Activated B cell treated with CpG ODN at 0.5 μM for 24 hours (primary cell): ENCODE measurements at places on chromosomes 6 and 20. TPM values are rescaled to one million over a fixed set of nuclear protein-coding genes. Genes with fewer than 3 reads are reported as not detected.
A peak's percentile ranks its signal among the peaks of the same experiment; 100 is the strongest.

GRCh38 chr20:4956200-4956810 lies 45.0 kb downstream of the SLC23A2 start:
- H3K36me3 ChIP-seq = peaks cover 13% of the 10 kb centered on the region
- H3K4me3 ChIP-seq = no peak overlapping the region
- DNase-seq = no peak
- peak overlapping the region; percentile 18 for H3K27ac ChIP-seq

DNA sequence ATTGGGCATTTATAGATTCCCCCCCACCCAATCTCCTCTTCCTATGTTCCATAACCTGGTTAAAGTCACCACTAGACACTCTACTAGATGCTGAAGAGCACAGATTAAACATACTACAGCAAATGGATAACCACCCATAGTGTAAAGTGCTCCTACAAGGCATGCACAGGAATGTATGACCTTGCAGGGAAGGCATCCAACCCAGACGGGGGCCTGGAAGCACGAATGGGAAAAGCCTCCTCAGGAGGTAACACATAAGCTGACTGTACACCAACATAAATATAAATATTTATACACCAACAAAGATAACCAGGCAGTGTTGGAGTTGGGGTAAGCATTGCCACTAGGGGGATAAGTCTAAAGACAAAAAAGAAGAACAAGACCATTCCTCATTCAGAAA lies 691.7 kb downstream of the GRIK2 start:
- H3K27ac ChIP-seq = no peak overlapping the region
- no peaks in the 10 kb centered on the region for H3K36me3 ChIP-seq
- DNase-seq = no peak
- no peaks in the 10 kb centered on the region for H3K4me1 ChIP-seq

GRCh38 chr6:14645841-14646240 lies 528.3 kb downstream of the CD83 start:
- peaks cover 17% of the 10 kb centered on the region for H3K4me1 ChIP-seq
- no peaks in the 10 kb centered on the region for H3K27me3 ChIP-seq
- H3K36me3 ChIP-seq = no peaks in the 10 kb centered on the region
- no peak overlapping the region for H3K27ac ChIP-seq
- no peak for DNase-seq
- H3K4me3 ChIP-seq = no peak overlapping the region

GRCh38 chr6:160973311-160974250 lies 18.0 kb upstream of the MAP3K4 start:
- H3K27ac ChIP-seq = no peak overlapping the region
- H3K36me3 ChIP-seq = no peaks in the 10 kb centered on the region
- H3K4me1 ChIP-seq = no peaks in the 10 kb centered on the region
- peaks cover 21% of the 10 kb centered on the region for H3K27me3 ChIP-seq
- no peak for DNase-seq

DNA sequence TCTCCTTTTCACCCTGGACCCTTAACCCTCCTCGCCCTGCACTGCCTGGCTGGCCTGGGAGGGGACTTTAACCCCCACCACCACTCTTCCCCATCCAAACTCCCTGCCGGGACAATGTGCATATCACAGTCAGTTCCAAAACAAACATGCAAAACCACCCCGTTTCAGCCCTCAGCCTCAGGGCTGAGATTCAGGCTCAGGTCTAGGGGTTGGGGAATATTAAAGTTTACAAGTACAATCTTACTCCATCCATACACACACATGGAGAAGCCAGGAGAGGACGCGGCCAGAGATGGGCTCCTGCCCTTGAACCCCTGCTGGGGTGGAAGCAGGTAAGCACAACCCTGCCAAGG lies 534 bp downstream of the KIAA1755 start:
- peaks cover 3% of the 10 kb centered on the region for H3K4me1 ChIP-seq
- no peak overlapping the region for H3K4me3 ChIP-seq
- peaks cover 39% of the 10 kb centered on the region for H3K27me3 ChIP-seq
- no peak for DNase-seq
- H3K27ac ChIP-seq = no peak overlapping the region
- no peaks in the 10 kb centered on the region for H3K36me3 ChIP-seq

DNA sequence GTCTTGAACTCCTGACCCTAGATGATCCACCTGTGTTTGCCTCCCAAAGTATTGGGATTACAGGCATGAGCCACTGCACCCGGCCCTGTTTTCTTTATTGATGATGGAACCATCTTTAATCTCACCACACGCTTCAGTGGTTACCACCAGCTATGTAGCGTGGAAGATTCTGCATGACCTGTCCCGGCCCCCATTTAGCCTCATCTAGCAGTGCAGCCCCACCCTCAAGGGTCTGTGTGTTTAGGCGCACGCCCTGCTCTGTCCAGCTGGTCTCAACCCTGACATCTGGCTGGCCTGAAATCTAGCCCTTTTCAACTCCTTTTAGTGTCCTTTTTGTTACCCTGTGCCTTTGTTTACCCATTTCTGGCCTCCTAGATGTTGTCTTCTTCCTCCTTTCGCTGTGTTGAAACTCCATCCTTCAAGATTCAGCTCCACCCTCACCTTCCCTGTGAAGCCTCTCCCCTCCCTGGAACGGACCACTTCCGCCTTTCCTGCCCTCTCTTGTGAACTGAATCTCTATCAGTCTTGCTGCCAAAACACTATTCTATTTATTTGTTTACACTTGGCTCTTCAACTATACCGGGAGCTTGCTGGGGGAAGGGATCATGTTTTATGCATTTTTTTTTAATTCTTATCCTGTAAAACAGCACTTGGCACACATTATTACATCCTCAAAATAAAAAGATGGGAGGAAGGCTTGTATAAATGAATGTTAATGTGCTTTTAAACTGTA lies 101.0 kb upstream of the MTHFD1L start:
- DNase-seq = no peak
- peak overlapping the region; percentile 73 for H3K27ac ChIP-seq
- no peaks in the 10 kb centered on the region for H3K27me3 ChIP-seq

GRCh38 chr6:55998576-55998975 lies 123.2 kb upstream of the BMP5 start:
- no peaks in the 10 kb centered on the region for H3K4me1 ChIP-seq
- no peaks in the 10 kb centered on the region for H3K27me3 ChIP-seq
- H3K27ac ChIP-seq = no peak overlapping the region
- H3K36me3 ChIP-seq = no peaks in the 10 kb centered on the region

GRCh38 chr6:165031502-165031901 lies 277.9 kb downstream of the C6orf118 start:
- no peaks in the 10 kb centered on the region for H3K36me3 ChIP-seq
- H3K27ac ChIP-seq = no peak overlapping the region
- DNase-seq = no peak
- no peaks in the 10 kb centered on the region for H3K4me1 ChIP-seq
- no peak overlapping the region for H3K4me3 ChIP-seq

GRCh38 chr6:118283766-118284165 lies 264.3 kb upstream of the PLN start:
- H3K27ac ChIP-seq = no peak overlapping the region
- DNase-seq = no peak
- H3K36me3 ChIP-seq = no peaks in the 10 kb centered on the region
- H3K4me3 ChIP-seq = no peak overlapping the region

DNA sequence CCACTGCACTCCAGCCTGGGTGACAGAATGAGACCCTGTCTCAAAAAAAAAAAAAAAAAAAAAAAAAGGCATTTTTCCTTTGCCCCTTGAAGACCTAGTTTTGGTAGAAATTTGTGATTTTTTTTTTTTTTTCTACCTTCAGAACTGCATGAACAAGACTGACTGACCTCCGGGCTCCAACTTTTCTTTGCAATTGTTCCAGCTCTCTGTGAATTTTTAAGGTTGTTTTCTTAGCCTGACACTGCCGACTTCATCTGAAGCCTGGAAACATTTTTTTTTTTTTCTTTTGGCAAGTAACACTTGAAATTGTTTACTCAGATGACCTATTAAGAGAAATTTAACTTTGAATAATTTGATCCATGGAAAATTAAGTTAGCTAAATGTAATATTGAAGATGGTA lies 73.0 kb downstream of the SLC24A3 start:
- no peak overlapping the region for H3K27ac ChIP-seq

GRCh38 chr6:167766986-167767714 lies 59.6 kb upstream of the AFDN start:
- peaks cover 7% of the 10 kb centered on the region for H3K27me3 ChIP-seq
- H3K27ac ChIP-seq = no peak overlapping the region
- DNase-seq = no peak
- H3K4me3 ChIP-seq = no peak overlapping the region
- no peaks in the 10 kb centered on the region for H3K4me1 ChIP-seq

DNA sequence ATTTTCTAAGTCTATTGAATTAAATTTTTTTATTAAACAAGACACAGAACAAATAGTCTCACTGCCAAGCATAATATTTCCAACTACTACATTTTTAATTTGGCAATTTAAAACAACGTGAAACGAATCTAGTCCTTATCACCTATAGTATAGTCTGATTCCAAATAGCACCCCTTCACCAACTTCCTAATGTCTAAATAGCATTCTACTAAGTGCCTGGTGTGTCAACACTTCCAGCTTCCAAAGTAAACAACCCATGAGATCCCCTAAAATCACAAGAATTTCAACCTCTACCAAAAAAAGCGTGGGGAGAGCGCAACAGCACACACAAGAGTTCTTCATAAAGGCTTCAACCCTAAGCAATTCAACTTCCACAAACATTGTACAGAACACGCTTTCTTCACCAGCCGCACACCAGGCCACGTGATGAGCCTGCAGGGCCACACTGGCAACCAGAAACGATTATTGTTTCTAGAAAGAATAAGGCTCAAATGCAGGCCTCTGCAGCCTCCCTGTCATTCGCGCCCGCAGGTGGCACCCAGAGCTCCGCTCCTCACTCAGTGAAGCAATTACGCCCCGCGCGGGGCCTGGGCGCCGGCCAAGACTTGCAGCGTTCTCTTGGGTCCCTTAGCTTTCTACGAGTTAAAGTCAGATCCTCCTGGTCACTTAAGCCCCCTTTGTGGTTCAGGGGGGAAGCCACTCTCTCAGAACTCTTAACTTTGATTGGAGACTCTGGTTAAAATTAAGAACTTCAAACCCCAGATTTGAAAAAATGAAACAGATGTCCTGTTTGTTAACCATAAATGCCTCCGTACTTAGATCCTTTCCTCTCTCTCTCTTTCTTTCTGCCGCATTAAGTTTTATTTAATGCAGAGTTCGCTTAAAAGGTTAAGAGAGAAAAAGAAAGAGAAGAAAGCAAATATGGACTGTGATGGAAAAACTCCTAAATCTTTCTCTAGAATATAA lies 18.3 kb downstream of the SIM1 start:
- no peaks in the 10 kb centered on the region for H3K36me3 ChIP-seq
- H3K4me3 ChIP-seq = no peak overlapping the region
- H3K27ac ChIP-seq = no peak overlapping the region
- peaks cover 8% of the 10 kb centered on the region for H3K4me1 ChIP-seq

DNA sequence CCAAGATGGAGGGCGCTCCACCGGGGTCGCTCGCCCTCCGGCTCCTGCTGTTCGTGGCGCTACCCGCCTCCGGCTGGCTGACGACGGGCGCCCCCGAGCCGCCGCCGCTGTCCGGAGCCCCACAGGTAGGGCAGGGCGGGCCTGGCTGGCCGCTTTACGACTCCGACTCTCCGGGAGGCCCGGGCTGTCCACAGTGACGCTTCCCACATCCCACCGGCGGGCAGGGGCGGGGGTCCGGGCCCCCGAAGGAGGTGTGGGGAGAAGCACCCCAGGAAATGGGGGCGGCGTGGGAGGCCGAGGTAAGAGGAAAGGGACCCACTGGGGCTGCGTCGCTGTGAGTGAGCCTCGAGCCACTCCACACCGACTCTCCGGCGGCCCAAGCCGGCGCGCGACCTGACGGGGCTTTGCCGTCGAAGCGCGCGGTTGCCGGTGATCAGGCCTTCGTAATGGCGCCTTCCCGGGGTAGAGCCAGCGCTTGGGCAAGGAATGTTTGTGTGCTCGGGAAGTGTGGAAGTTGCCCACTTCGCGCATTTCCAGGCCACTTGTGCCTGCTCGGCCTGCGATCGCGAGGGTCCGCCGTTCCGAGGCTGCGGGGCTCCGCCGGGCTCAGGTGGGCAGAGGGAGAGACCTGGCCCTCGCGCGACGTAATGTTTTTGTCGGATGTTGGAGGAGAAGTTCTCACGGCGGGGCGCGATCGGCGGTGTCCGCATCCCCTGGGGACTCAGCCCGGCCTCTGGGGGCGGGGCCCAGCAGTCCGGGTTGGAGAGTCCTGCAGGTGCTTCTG lies 427 bp downstream of the GINM1 start:
- peaks cover 8% of the 10 kb centered on the region for H3K36me3 ChIP-seq
- peaks cover 22% of the 10 kb centered on the region for H3K4me1 ChIP-seq
- H3K27me3 ChIP-seq = no peaks in the 10 kb centered on the region
- H3K27ac ChIP-seq = peak overlapping the region; percentile 81

- no peaks in the 10 kb centered on the region for H3K27me3 ChIP-seq
- no peak overlapping the region for H3K4me3 ChIP-seq
- H3K36me3 ChIP-seq = no peaks in the 10 kb centered on the region
- peak overlapping the region; percentile 70 for H3K27ac ChIP-seq
- no peak for DNase-seq
- H3K4me1 ChIP-seq = peaks cover 98% of the 10 kb centered on the region
Measured at GRCh38 chr6:163708466-163708865, 293.9 kb downstream of the QKI start.

- peaks cover 11% of the 10 kb centered on the region for H3K4me1 ChIP-seq
- no peak for DNase-seq
- H3K36me3 ChIP-seq = peaks cover 78% of the 10 kb centered on the region
- no peak overlapping the region for H3K27ac ChIP-seq
Measured at GRCh38 chr6:30601815-30602641, 15.0 kb downstream of the PPP1R10 start.

DNA sequence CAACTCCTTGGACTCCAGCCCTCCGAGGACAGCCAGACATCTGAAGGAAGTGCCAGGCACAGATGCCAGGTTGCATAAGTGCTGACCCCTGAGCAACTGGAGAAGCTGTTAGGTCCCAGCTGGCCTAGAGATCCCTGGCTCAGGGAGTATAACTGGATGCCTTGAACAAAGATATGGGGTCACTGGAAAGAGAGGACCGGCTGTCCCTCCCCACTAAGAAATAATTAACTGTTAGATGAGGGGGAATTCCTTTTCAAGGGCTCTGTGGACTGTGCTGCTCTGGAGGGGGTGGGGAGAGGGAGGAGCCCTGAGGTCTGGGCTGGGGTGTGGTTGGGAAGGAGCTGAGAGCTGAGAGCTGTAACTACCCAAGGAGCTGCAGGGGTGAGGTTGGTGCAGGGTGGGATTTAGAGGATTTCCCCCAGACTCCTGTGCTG lies 39.6 kb downstream of the HLA-F start:
- no peak overlapping the region for H3K4me3 ChIP-seq
- peaks cover 2% of the 10 kb centered on the region for H3K27me3 ChIP-seq
- H3K4me1 ChIP-seq = peaks cover 10% of the 10 kb centered on the region
- no peaks in the 10 kb centered on the region for H3K36me3 ChIP-seq
- H3K27ac ChIP-seq = no peak overlapping the region

DNA sequence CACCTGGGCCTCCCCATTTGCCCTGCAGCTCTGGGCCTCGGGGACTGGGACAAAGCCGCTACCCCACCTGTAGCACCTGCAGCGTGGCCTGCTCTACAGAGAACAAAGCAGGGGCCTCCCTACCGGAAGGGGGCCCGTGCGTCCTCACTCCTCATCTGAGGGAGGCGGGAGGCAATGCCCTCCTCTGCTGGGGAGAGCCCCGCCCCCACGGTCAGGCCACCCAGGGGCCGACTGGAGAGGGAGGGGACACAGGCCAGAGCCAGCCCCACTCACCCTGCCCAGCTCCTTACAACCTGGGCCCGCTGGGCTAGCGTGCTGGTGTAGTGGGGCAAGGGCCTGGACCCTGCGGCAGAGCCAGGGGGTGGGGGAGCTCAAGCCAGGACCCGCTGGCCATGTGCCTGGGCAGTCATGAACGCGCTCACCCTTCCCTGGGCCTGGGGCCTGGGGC lies 8.0 kb downstream of the LAMA5 start:
- no peak overlapping the region for H3K27ac ChIP-seq
- no peaks in the 10 kb centered on the region for H3K4me1 ChIP-seq
- H3K27me3 ChIP-seq = no peaks in the 10 kb centered on the region

The ADAT2 gene
- 22.4 and 30.2 TPM in 2 replicates for total RNA-seq

The ADGRB3 gene
- total RNA-seq = not detected in 2 replicates

The TBX18 gene
- not detected in 2 replicates for total RNA-seq

The DHX35 gene
- 9.5 TPM in 2 replicates for total RNA-seq

The SRSF3 gene
- 421 and 494 TPM in 2 replicates for total RNA-seq

The KLHDC3 gene
- 36.4 and 36.7 TPM in 2 replicates for total RNA-seq

The OXT gene
- not detected in 2 replicates for total RNA-seq

The THEMIS gene
- total RNA-seq = not detected in 2 replicates
